Nephron progenitor cell (in vitro differentiated cells): ENCODE measurements at places on chromosomes 1 and 21.

- no peak for DNase-seq
These were observed 132.8 kb downstream of the TNFSF18 start for GRCh38 chr1:172917972-172918371.

DNA sequence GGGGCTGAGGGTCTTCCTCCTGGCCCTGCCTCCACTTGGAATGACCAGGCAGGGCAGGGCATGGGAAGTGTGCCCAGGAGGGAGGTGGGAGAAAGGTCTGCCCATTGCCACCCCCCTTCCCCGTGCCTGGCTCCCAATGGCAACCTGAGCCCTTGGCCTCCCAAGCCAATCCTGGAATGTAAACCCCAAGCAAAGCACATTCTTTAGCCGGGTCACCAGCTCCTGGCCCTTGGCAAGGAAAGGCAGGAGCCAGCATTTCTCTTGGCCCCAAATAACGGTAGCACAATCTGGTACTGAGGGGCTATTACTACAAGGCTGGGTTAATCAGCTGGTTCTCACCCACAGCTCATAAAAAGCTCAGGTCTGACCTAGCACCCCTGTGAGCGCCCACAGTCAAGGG, 6.9 kb upstream of the NUAK2 start:
- peak; percentile 15 for DNase-seq

DNA sequence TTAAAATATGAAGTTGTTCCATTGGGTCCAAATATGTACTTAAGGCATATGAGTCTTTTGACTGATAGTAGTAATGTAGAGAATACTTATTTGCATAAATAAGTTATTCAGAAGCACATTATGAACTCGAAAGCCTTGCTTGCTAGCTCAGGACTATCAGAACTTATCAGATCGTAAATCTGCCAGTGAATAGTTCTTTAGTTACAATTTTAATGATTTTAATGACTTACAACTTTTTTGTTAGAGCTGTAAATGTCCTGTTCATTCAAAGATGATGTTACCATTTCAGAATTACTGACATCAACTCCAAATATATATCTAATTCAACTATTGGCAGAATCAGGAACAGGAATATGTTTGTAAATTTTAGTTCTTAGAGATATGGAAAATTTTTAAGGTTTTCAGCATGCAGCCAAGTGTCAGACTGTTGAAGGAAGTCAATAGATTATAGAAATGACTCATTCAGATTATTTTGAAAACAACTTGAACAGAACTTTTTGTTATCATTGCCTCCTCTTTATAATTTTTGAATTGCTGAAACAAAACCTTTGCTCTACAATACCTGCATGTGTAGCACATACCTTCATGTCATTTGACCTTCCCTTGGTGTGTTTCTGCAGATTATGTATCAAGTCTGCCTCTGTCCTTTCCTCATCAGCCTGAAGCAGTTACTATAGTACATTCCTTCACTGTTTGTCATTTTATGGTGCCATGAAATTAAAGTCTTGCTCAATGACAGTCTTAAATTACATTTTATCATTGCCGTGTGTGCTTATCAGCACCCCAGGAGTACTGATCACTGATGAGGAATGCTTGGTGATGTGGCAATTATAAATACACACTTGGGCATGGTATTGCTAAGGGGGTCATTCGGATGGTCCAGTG, 44.9 kb downstream of the LRRC8D start:
- no peak for DNase-seq

DNA sequence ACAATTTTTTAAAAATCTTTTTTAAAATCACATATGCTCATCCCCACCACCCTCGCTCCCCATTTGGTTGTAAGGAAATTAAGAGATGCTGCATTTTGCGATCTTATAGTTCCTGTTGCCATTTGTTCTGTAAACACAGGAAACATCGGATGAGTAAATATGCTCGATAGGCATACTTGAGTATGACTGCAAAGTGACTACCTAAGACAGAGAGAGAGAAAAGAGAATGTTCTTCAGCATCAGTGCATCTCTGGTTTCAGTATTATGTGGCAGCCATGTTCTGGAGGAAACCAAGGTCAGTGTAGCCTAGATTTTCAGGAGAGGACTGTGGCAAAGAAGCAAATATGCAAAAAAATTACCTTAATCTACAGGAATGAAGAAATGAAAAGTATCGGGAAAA, 265.5 kb upstream of the FMN2 start:
- DNase-seq = no peak

DNA sequence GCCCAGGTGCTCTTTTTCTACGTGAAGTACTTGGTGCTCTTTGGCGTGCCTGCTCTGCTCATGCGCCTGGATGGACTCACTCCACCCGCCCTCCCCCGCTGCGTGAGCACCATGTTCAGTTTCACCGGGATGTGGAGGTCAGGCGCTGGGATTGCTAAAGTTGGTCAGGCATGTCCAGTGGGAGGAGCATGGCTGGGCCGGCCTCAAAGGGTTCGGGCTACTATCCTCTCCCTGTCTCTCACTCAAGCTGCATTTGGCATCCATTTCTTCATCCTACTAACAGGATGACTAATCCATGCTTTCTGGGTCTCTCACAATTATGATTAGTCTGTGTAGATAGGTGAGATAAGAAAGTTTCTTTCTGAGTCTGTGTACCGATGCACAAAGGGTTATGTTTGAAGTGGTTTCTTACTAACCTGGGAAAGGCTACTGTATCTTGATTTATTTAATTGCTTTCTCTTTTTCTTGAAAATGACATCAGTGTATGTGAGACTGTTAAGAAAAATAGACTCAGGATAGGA, 135.9 kb downstream of the HHAT start:
- DNase-seq = peak; percentile 19

- DNase-seq = no peak
These were observed 25.3 kb upstream of the SDC3 start for GRCh38 chr1:30933874-30934252.

GRCh38 chr21:33550772-33551660, 8.2 kb downstream of the SON start:
- no peak for DNase-seq

DNA sequence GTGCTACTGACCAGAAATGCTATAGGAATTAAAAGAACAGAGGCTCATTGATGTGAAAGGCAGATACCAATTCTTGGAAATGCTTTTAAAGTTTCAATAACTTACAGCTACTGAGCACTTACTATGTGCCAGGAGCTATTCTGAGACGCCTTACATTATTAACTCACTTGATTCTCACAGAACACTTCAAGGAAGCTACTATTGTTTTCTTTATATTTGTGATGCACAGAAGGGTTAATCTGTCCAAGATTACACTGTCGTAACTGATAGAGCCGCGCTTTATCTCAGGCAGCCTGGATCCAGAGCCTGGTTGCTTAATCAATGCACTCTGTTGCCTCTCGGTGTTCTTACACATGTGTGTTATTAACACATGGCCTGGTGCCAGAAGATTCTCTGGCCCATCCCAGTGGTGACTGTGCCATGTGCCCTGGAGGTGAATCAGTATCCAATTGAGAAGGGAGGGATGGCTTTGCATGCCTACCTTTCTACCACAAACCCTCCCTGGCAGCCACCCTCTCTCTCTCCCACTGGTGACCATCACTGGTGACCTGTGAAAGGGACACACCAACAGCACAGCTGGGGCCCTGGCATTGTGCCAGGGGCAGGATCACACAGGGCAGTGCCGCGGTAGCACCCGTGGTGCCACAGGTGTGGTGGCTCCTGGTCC, 8.8 kb downstream of the FMO1 start:
- DNase-seq = no peak

GRCh38 chr21:35697321-35697808, 363.0 kb downstream of the SETD4 start:
- no peak for DNase-seq

DNA sequence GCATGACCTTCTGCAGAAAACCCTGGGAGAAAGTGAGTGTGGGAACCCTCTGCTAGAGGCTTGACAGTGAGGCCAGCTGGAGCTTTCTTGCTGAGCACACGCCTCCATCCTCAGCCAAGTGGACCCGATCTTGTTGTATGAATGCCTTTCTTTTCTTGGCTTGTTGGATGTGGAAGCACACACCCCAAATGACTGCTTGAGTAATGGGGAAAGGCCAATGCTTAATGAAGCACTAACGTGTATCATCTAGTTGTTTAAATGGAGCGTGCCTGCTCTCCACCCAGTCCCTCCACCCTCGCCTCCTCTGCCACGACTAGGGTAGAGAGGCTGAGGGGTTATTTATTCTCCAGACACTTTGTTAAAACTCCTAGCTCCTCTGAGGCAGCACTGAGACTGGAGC, 54.3 kb upstream of the IKBKE start:
- no peak for DNase-seq

DNA sequence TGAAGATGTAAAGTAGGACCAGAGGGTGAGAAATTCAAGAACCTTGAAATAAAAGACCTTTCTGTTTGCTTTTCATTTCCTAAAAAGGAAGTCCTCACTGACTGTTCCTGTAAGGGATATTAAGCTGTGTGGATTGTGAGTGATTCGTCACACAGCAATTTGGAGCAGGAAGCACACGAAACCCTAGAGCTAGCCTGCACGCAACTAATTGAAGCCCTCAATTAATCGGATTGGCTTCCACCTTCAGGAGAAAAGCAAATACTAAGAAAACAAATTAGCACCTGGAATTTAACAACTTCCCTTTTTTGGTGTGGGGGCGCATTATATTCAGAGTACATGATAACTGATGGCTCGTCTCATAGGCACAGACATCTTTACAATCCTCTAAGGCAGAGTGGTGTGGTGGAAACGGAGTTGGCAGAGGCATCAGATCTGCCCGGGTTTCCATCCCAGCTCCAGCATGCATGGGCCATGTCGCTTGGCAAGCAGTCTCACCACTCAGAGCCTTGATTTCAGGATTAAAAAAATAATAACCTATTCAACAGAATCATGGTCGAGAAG, 95.2 kb downstream of the KCNJ15 start:
- DNase-seq = no peak

DNA sequence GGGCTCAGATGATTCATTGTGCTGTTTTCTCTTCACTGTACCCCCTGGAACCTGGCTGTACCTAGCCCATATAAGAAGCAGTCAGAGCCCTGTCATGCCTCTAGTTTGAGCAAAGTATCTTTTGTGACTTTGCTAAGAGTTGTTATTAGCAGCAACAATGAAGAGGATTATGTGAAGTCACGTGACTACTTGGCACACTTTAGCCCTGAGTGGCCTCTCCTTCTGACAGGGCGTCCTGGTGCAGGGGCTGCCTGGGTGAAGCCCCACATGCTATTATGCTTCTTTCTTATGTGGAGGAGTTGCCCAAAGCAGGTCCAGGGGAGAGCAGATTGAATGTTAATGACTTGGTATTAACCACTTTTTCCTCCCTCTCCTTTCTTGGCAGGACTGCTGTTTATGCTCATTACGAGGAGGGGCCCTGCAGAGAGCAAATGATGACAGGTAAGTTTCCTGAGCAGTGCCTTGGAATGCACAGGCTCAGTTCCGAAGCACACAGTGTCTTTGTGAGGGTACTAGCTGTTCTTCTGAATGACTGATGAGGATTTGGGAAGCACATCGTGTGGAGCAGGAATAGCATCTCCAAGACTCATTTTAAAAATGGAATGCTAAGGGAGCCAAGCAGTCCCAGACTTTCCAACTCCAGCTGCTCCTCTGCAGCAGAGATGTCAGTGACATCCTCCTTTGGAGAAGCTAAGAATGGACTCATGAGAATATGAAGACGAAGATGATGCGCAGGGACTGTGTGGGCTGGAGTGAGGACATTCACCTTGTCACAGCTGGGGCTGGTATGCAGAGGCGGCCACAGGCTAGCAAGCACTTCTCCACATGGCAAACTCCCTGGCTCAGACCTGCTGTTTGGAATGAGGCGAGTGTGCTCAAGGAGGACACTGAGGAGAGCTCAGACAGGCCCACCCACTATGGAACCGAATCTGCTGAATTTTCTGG, 15.2 kb upstream of the ST3GAL3 start:
- DNase-seq = no peak

DNA sequence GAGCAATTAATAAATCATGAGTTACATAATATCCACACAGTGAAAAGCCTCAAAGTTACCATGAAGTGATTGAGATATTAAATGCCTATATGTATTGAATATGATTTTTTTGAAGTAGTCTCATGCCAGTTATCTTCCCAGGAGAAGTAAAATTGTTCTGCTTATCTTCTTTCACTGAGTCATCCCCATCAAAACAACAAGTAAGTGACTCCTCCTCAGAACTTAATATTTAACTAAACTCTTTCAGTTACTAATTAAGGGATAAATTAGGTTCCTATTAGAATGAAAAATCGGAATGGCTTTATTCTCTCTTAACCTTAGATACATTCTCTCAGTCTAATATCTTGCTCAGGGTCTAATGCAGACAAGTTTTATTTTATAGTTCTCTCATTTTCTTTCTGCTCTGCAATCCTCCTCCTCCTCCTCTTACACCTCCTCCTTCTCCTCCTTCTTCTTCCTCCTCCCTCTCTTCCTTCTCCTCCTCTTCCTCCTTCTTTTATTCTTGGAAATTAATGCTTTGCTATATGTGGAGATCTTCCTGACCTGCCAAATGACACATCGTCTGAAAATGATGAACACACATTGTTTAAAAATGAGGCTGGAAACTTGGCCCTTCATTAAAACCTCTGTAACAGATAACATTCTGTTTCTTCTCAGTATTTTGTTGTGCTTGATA, 110.9 kb downstream of the RUNX1 start:
- DNase-seq = no peak

DNA sequence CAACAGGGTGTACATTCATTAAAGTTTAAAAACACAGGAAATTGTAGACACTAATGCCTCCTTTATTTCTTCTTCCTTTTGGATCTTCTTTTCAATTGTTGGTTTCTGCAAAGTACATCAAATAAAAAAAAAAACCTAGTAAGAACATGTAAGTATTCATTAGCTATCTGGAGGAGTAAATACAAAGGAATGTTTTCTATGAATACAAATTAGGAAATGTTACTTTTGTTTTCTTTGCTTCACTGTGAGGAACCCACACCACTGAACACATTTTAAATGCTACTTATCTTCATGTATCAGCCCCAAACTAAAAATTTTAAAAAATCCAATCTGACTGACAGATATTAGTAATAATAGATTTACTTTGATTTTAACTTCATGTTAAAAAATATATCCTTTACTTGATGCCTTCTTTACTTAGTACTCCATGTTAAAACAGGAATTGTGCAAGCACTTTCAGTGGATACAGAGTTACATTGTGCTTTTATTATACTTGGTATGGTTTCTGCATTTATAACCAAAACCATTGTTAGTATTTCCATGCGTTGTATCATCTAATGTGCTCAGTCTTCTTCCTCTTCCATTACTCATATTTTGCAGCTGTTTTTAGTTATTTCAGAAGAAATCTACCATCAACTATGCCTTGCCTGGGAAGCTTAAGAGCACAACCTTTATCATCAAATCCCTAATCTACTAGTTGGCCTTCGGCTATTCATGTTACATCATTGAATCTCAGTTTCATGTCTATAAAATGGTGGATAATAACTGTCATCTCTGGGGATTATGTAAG, 236.9 kb upstream of the DPYD start:
- DNase-seq = no peak
